GM13977 (cell line): ENCODE measurements at places on chromosomes 12 and 14.
A peak's percentile ranks its signal among the peaks of the same experiment; 100 is the strongest.

DNA sequence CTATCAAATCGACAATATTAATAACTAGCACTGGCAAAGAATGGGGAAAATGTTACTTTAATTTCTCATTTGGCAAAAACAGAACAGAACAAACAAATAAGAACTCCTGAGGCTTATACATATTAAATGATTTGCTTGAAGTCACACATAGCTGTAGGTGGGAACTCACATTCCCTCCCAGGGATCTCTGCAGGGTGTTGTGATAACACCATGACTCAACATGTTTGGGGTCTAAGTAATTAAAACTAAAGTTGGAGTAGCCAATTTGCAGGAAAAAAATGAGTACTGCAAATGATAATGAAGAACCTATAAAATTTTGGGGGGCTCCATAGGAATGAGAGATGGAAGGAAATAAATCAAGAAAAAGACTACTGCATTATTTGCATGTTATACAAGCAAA, 27.5 kb downstream of the UNC79 start:
- no peak for DNase-seq

- DNase-seq: no peak
Measured at GRCh38 chr12:114779186-114779585, 95.2 kb upstream of the TBX3 start.

GRCh38 chr14:49893309-49894213, 679 bp downstream of the ARF6 start:
- DNase-seq: peak; percentile 80

DNA sequence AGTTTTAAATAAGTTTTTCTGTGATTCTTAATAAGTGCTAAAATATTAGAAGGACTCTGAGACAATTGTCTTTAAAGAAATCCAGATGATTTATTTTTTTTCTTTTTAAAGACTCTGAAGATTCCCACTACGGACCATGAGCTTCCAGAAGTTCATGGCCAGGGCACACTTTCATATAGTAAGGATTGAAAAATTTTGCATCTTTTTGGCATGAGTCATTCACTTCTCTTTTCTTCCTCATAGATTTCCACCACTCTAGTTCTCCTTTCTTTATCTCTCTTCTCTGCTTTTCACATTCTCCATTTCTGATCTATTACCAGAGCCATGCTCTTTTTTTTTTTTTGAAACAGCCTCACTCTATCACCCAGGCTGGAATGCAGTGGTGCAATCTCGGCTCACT, 385.8 kb downstream of the FLRT2 start:
- no peak for DNase-seq

- no peak for DNase-seq
Measured at GRCh38 chr12:80821513-80822000, 104.8 kb downstream of the MYF5 start.
